ENCODE measurements at places on chromosomes 6 and 20.

DNA sequence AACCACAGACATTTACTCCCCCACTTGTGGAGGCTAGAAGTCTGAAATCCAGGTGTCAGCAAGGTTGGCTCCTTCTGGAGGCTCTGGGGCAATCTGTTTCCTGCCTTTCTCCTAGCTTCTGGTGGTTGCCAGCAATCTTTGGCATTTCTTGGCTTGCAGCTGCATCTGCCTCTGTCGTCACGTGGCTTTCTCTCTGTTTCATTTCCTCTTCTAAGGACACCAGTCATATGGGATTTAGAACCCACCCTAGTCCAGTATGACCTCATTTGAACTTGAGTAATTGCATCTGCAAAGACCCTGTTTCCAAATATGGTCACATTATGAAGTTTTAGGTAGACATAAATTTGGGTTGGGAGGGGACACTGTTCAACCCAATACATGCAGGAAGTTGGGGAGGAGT lies 56.2 kb upstream of the EPB41L1 start:
- no peak for DNase-seq

GRCh38 chr6:156517088-156517487 lies 260.1 kb upstream of the ARID1B start:
- DNase-seq, result no peak

GRCh38 chr6:114052141-114052540 lies 81.2 kb upstream of the HDAC2 start:
- DNase-seq, result no peak

GRCh38 chr6:30357678-30358540 lies 13.0 kb downstream of the RPP21 start:
- peak; percentile 10 for DNase-seq

GRCh38 chr6:63269470-63269869 lies 50.3 kb downstream of the LGSN start:
- no peak for DNase-seq

GRCh38 chr6:50936277-50936681 lies 117.6 kb downstream of the TFAP2B start:
- no peak for DNase-seq

DNA sequence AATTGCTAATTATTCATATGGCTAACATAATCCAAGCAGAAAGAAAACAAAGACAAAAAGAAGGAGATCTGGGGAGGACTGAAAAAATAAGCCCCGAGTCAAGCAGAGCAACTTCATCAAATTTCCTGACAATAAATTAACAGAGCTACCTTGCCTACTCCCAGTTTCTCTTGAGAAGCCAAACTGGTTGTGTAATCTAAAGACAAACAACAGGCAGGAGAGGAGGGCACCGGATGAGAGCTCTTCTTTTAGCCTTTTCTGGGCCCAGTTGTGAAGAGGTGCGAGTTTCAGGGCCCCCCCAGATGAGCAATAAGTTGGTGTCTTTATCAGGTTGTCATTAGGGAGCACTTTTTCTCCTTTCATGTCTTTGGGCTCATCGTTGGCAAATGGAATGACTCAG lies 197.1 kb upstream of the PCSK2 start:
- no peak for DNase-seq

DNA sequence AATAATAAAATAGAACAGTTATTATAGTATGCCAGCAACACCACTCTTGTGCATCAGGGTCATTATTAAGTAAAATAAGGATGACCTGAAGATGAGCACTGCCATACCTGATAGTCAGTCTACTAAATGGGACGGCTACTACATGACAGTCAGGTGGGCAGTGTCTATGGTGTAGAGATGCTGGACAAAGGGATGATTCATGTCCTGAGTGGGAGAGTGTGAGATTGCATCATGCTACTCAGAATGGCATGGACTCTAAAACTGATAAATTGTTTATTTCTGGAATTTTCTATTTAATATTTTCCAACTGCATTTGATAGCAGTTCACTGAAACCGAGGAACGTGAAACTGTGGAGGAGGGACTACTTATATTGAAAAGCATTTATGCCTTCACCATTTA lies 38.8 kb downstream of the SNX9 start:
- DNase-seq, result no peak

All from stimulated activated CD8-positive, alpha-beta memory T cell treated with anti-CD3 and anti-CD28 coated beads, Interleukin-7, amount 100 ng/mL, for 24 hours (primary cell).